ENCODE measurements at places on chromosomes 3 and 15.

GRCh38 chr3:6912240-6912639 lies 51.3 kb downstream of the GRM7 start:
- no peak for DNase-seq

GRCh38 chr15:70491201-70491621 lies 272.1 kb downstream of the UACA start:
- no peak for DNase-seq

GRCh38 chr3:194773771-194774455 lies 88.2 kb downstream of the FAM43A start:
- DNase-seq = no peak

DNA sequence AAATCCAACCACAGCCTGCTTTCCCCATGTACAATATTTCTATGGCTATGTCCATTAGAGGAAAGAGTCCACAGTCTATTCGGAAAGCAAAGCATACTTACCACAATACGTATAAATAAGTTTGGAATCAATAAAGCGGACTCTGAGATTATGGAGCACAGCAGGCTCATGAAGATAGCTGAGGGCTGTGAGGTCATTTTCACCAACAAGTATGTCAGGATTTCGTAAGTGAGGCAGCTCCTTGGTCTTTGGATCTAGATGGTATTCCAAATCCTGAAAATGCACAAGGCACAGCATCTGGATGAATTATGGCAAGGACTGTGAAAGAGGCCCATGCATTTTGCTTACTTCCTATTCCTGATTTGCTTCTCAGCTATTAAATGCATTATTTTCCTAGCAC lies 100.4 kb downstream of the MYO5A start:
- no peak for DNase-seq

DNA sequence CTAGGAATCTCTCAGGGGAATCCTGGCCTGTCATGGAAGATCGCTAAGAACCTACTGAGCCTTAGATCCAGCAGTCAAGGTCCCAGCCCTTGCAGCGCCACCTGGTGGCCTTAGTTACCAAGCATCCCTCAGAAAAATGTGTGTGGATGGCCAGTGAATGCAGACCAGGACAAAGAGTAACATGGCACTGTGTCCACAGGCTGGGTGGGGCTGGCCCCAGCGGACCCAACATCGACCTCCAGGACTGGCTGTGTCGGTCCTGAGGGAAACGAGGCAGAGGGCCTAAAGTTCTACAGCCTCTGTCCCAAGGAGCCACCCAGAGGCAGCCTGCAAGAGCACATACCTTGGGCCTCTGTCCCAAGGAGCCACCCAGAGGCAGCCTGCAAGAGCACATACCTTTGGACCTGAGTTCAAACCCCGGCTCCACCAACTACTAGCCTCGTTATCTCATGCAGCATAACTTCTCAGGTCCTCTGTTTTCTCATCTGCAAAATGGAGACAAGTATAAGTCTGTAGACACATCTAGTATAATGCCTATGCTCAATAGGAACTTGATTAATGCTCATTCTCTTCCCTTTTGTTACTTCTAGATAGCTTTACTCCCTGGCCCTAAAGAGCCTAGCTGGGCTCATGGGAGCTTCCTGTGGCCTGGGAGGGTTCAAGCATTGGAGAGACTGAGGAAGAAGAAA lies 57.5 kb upstream of the HERC1 start:
- DNase-seq = peak; percentile 80

DNA sequence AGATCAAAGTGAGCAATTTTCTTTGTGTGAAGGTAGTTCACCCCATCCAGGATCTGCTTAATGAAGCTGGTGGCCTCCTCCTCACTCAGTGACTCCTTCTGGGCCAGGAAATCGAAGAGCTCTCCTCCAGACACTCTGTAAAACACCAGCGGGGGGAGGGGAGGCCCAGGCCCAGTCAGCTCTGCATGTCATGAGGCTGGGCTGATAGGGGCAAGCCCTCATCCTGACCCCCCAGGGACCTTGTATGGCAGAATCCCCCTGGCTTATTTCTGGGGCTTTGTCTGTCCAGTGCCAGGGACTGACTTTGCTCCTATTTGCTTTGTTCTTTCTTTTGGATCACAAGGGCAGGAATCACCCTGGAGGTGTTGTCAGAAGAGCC lies 74.9 kb downstream of the DAPK2 start:
- peak; percentile 72 for DNase-seq

GRCh38 chr15:26712335-26712734 lies 60.5 kb downstream of the GABRB3 start:
- DNase-seq = no peak

GRCh38 chr15:100501117-100501516 lies 27.6 kb downstream of the CERS3 start:
- DNase-seq = no peak

DNA sequence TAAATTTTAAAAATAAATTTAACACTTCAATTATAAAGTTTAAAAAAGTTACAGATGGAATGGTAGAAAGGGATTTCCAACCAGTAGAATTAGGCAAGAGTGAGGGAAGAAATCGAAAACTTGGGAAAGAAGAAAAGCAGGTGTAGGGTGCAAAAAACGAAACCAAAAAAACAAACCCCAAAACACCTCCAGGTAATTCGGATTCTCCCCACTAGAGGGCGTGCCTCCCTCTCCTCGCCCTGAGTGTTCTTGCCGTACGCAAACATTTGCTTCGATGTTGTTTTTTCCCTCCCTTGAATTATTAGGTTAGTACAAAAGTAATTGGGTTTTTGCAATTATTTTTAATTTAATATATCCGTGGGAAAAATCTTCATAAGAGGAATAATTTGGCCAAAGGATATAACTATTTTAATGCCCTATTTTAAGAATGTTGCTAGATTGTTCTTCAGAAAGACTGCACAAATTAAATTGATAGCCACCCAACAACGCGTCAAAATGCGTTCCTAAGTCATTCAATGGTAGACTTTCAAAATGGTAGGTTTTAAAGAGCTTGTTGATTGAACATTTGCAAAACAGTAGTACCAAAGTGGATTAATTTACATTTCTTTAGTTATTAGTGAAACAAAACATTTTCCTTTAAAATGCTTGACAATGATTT lies 63.7 kb downstream of the SLC30A4 start:
- DNase-seq = peak; percentile 93

- no peak for DNase-seq
Measured at GRCh38 chr3:130823241-130823884, 70.5 kb upstream of the ATP2C1 start.

- no peak for DNase-seq
Measured at GRCh38 chr15:58473724-58474123, 41.9 kb downstream of the LIPC start.

GRCh38 chr3:102354818-102355515 lies 79.8 kb upstream of the ZPLD1 start:
- no peak for DNase-seq

- peak; percentile 27 for DNase-seq
Measured at GRCh38 chr3:14482271-14482721, 57.8 kb downstream of the GRIP2 start.

- no peak for DNase-seq
Measured at GRCh38 chr15:40263024-40263754, 19.7 kb downstream of the ANKRD63 start.

GRCh38 chr15:66433726-66434125 lies 47.0 kb downstream of the MAP2K1 start:
- no peak for DNase-seq

- DNase-seq = no peak
Measured at GRCh38 chr3:58064923-58065638, 56.9 kb downstream of the FLNB start.

- no peak for DNase-seq
Measured at GRCh38 chr15:74414081-74414580, 19.6 kb downstream of the SEMA7A start.

GRCh38 chr15:82146990-82147461 lies 101.2 kb upstream of the MEX3B start:
- DNase-seq = no peak

DNA sequence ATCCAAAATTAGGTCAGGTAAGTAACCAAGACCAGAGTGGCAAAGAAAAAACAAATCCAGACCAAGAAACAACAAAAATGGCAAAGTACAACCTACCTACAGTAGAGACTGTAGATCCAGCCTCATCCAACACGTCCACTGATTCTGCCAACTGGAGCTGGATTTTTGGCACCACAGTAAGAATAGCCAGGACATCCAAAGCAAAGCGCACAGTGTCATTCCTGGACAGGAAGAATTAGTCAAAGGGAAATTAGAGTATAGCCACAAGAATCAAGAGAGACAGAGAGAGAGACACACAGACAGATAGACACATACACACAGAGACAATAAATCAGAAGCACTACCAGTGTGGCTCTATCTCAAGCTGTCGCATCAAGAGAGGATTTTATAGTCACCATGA lies 31.1 kb downstream of the RBM15B start:
- DNase-seq = no peak

GRCh38 chr15:79172032-79172481 lies 81.5 kb upstream of the RASGRF1 start:
- no peak for DNase-seq

- DNase-seq = no peak
Measured at GRCh38 chr3:40557575-40558161, 32.9 kb downstream of the ZNF621 start.

DNA sequence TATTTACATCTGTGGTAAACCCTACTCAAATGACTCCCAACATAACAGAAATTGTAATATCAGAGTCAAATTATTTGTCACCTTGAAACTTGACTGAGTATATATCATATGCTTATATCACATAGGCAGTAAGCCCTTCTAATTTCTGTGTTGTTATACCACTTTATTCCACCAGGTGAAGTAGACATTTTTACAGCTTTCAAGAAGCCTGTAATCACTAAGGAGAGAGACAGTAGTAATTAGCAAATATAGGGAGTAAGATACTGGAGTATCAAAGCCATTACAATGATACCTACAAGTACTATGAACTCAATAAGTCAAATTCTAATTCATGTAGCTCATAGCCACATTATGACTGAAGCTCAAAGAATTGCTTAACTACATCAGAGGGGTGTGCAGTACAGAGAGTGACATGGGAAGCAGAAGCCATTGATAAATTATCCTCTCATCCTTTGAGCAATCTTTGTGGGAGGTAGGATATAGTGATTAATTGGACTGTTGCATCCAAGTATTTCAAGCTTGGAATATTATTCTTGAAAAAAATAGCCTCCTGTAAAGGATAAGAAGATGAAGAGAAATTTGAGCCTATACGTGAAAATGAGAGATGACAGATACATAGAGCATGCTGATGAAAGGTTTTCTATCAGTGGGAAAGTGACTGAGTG lies 1005.9 kb downstream of the ZPLD1 start:
- DNase-seq = no peak

DNA sequence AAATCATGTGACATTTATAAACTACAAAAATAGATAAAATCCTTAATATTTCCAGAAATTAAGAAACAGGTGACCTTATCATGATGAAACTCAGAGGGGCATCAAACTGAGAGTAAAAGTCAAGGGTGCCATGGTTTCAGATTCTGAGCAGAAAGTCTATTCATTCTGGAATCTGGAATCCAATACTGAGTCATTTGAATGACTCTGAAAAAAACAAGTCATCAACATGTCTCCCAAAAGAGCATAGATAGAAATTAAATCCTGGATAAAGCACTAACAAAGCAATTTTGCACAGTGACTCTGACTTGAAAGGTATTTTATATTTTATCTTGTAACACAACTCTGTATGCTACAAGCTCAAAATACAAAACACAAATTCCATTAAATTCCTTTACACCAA lies 23.4 kb downstream of the STAC start:
- DNase-seq = no peak

GRCh38 chr3:160644491-160644890 lies 32.5 kb upstream of the ARL14 start:
- no peak for DNase-seq

DNA sequence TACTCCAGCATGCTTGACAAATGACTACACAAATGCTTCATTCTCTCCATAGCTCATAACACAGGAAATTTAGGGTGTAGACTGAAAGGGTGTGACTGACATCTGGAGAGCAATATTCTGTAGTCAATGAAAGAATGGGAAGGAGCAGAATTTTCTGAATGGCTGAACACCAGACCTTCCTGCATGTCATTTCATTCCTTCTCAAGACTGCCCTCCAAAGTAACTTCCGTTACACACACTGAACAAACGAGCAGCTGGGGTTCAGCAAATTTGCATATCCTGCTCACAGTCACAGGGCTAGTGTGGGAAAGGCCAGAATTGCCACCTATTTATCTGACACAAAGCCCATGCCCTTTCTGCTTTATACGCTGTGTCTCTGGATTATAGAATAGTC lies 325.0 kb upstream of the CFAP20DC start:
- peak; percentile 55 for DNase-seq

- no peak for DNase-seq
Measured at GRCh38 chr15:95690631-95691340, 639.7 kb upstream of the NR2F2 start.

- no peak for DNase-seq
Measured at GRCh38 chr3:135806317-135806716, 159.2 kb upstream of the PPP2R3A start.

GRCh38 chr3:24270204-24270691 lies 224.4 kb downstream of the THRB start:
- no peak for DNase-seq

- DNase-seq = no peak
Measured at GRCh38 chr15:96415513-96416217, 85.2 kb downstream of the NR2F2 start.

DNA sequence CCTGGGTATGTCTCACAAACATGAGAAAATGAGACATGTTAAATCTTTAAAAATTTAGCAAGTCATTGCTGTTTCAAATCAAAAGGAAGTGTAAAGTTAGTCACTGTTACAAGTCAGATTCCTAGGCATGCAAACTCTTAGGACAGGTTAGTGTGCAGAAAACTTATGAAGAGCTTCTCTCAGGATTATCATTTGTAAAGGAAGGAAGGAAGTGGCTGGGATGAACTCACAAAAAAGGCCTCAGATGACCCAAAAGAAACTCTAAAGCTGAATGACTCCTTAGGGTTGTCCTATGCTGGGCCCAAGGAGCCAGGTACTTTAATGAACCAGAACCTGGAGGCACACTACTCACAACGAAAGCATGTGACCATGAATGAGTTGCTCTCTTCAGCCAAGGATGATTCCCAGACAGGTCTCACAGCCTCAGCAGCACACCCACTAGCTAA lies 25.0 kb downstream of the MSL2 start:
- DNase-seq = no peak

DNA sequence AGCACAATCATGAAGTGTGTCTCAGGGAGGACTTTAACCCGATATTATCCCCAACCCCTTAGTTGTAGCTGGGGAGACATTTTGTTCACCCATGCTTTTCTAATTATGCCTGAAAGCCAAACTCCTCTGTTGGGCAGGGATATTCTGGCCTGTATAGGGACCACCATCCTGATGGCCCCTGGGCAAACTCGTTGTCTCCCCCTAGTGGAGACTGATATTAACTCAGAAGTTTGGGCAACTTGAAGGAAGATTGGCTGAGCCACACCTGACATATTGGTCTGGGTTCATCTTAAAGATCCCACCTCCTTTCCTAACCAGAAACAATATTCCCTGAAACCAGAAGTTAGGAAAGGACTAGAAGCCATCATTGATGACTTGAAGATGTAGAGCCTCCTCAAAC lies 42.3 kb downstream of the TM4SF18 start:
- DNase-seq = no peak

DNA sequence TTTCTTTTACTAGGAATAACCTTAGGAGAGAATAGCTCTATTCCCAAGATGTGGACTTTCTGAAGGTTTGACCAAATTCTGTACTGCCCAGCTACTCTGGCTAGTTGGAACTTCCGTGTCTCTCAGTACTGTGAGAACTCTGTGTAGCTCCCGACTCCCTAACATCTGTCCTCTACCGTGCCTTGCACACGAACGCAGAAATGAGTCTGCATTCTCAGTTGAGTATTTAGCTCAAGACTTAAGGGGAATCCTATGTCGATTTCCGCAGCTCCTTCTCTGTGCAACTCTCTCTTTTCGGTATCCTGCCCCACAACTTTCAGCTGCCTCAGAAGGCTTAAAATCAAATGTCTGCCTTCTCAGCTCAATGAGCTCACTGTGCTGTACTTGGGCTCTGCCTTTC lies 86.7 kb upstream of the EPHB3 start:
- no peak for DNase-seq

All from Peyer's patch (tissue), 4 donors.